ENCODE measurements at places on chromosomes 2 and 18.

- DNase-seq, result no peak
Observed at GRCh38 chr2:148978026-148978685, 60.3 kb upstream of the LYPD6B start.

DNA sequence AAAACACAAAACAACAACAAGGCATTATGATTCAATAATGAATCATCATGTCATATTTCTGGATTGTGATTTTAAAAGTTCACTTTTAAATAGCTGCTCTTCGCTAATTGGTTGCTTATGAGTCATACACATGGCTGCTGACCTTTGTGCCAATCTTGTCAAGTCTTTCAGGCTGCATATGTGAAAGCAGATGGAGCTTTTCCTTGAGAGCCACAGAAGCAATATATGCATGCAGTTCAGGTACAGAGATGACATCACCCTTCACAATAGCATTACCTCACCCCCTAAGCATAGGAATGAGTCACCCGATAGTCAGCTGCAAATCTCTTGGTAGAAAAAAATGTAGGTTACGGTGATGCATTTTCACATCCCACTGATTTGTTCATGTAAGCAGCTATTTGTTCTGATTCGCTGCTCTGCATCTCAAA lies 27.2 kb downstream of the EIF2AK3 start:
- DNase-seq, result peak; percentile 6

GRCh38 chr2:24711865-24712264 lies 81.3 kb downstream of the PTRHD1 start:
- DNase-seq, result no peak

DNA sequence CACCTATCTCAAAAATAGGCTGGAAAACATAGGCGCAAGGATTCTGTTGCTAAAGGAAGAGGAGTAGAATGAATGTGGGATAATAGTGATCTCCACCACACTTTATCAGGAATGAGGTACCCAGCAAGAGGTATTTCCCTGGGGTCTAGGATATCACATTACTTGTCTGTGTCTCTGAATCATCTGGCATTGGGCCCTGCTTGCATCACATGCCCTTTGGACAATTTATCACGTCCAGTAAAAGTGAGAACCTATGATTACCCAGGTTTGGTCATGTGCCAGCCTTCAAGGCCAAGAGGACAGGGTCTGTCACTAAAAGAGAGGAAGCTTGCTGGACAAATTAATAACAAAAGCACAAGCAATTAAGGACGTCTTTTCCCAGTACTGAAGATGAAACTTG lies 11.4 kb upstream of the TRAPPC8 start:
- DNase-seq, result no peak

GRCh38 chr2:34567128-34567527 lies 968.0 kb upstream of the FAM98A start:
- DNase-seq, result no peak

DNA sequence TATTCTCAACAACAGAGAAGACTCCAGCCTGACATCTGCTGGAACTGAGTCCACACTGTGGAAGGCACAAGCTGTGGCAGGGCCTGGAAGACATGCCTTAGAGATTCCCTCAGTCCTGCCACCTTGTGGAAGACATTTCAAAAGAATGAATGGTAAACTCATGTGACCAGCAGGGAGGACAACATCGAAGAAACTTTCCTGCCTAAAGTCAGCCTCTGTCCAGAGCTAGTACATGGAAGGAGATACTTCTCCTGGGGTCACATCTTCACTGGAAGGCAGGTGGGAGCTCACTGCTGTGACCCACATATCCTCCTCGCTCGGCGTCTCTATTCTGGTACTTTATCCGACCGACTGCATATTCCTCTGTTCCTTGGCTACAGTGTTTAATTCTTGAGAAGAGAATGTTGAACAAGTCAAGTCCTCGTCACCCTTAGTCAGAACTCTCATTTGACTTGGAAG lies 59.5 kb downstream of the PUM2 start:
- no peak for DNase-seq

DNA sequence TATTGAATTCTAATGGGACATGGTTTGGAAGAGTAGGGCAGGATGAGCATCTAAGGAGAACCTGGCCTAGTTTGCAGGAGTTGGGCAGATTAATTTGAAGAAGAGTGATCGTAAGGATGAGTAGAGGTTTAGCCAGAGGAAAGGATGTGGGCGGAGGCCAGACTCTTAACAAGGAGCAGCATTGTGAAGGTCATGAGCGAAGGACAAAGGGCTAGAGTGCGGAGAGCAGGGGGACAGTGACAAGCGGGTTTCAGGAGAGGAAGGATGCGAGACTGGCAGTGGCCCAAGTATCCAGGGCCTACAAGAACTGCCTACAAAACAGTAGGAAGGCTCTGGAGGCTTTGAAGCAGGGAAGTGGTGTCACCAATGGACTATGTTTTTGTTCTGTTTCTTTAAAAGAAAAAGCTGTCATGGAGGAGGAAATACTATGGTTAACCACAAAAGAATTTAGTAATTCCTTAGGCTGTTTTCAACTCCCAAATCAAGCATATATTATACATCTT lies 20.1 kb downstream of the SLC66A3 start:
- no peak for DNase-seq

DNA sequence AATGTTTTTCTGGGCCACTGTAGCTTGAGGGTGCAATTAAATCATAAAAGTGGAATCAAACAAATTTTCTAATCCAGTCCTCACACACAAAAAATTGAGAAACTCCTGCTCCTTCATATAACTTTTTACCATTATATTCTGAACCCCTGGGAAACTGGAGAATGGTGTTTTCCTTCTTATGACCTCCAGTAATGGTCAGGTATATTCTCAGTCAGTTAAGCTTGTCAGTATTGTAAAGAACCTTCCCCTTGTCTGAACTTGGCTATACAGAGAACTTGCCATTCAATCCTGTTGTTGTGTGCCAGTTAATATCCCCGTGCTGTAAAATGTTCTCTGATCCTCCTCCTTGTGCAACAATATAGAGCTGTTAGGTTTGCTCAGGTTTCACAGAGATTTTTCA lies 39.5 kb downstream of the ZNF804A start:
- no peak for DNase-seq

GRCh38 chr18:7369006-7369405 lies 138.1 kb downstream of the LRRC30 start:
- no peak for DNase-seq

GRCh38 chr18:43620936-43621335 lies 343.6 kb upstream of the SYT4 start:
- DNase-seq, result no peak

DNA sequence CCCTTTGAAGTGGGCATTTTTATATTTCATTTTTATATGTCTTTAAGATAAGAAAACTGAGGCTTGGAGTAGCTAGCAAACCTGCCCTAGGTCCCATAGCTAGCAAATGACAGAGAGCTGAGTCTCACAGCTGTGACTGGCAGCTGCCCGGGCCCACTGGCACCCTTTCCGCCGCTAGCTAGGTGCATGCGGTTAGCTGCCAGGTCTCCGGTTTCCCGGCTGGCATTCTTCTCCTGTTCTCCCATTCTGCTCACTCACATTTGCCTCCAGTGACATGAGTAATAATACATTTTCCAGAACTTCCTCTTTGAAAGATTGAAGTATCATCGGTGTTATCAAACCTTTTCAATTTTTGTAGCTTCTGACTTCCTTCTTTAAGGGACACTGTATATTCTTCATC lies 38.7 kb downstream of the MTCL1 start:
- DNase-seq, result no peak

DNA sequence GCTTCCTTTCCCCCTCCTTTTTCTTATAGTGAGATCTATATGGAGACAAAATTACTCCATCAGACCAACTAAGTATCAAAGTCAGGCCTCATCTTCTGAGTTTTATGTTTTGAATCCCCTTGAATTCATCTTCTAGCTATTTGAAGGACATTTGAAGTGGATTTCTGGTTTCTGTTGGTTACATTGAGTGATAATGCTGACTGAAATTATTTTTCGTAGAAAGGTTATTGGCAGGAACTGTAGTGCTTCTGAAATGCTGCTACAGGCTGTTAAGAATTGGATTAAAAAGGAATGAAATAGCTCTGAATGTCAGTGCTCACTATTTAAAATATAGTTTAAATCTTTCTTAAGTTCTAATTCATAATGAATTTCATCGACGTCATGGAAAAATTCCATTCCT lies 361.0 kb upstream of the TMEFF2 start:
- no peak for DNase-seq

- no peak for DNase-seq
Observed at GRCh38 chr18:34650121-34650545, 60.0 kb upstream of the DTNA start.

DNA sequence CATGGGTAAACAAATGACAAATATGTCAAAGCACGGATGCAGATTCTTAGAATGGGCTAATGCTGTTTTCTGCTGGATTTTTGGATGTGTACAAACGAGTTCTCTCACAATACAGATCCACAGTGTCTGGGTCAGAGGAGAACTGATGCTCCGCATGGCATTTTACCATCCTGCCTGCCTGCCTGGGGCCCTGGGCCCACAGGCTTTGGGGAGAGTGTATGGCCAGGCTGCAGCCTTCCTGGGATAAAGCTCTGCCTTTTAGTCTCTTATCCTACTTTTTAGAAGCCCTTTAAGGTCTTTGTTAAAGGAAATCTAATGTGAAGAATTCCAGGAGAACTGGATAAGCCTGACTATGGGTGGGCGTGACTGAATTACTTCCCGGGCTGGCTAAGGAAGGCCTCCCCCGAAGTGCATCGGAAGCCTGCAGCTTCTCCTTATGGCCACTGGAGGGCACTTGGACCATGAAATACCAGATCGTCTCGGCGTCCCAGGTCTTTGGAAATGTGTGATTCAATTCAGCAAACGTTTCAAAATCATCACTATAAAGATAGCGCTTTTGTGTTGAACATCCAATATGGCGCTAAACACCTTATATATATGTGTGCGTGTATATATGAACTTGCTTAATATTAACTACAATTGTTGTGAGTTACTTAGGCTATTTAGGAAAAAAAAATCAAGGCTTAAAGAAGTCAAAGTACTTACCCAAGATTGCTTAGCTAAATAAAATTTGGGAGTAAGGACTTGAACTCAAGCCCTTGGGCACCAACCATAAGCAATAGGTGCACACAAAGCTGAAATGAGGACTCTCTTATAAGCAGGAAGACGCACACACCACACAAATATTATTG lies 15.2 kb upstream of the DNPEP start:
- DNase-seq, result peak; percentile 18

- no peak for DNase-seq
Observed at GRCh38 chr2:205024822-205025518, 479.7 kb downstream of the PARD3B start.

DNA sequence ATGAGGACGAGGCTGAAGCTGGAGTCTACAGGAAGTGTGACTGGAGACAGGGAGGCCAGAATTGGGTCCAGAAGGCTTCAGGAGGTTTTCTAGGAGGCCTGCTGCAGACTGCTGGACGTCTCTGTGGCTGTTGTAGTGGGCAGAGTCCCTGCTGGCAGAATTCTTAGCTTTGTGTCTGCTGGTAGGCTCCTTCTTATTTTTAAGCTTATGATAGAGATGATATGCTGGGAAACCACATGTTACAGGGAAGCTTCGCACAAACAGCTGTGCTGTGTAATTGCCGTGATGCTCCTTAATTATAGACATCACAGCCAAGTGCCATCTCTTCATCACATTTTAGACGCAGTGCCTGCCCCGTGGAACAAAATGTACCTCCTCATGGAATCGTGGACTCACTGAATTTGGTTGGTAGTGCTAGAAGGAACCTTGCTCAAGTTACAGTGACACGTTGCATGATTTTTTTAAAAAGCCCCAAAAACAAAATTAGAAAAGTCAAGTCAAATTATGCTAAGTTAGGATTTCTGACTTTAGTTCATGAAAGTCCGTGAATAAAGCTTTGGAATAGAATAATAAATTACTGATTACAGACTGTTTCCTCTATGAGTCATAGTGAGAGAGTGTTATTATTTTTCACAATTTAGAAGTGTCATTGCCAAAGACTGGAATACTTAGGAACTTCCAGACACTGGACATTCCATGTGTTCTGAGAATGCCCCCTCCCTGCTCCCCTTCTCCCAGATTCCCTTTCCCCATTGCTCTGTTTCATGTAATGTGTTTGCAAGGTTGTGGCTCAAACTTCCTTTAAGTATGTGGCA lies 144.1 kb downstream of the FHOD3 start:
- DNase-seq, result no peak

- DNase-seq, result no peak
Observed at GRCh38 chr2:228527197-228527881, 345.9 kb upstream of the SPHKAP start.

DNA sequence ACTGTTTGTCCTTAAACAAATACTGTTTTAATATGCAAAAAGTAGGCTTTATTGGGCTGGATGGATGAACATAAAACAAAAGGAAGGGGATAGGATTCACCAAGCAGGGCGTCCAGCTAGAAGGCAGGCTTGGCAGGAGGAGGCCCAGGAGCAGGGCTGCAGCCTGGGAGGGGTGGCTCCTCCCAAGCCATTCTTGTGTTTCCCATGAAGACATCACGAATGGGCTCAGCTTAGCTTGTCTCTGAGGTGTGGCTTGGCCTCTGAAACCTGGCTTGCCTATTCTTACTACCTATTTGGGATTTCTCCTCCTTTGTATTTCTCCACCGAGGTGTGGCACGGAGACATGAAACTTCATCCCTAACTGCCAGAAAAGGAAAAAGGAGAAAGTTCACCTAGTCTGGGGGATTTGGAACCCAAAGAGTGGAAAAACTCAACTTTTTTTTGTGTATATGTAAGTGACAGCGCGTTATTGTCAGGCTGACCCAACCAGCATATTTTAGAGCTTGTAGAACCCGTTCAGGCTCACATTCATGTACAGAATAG lies 481.9 kb upstream of the SPRED2 start:
- no peak for DNase-seq

DNA sequence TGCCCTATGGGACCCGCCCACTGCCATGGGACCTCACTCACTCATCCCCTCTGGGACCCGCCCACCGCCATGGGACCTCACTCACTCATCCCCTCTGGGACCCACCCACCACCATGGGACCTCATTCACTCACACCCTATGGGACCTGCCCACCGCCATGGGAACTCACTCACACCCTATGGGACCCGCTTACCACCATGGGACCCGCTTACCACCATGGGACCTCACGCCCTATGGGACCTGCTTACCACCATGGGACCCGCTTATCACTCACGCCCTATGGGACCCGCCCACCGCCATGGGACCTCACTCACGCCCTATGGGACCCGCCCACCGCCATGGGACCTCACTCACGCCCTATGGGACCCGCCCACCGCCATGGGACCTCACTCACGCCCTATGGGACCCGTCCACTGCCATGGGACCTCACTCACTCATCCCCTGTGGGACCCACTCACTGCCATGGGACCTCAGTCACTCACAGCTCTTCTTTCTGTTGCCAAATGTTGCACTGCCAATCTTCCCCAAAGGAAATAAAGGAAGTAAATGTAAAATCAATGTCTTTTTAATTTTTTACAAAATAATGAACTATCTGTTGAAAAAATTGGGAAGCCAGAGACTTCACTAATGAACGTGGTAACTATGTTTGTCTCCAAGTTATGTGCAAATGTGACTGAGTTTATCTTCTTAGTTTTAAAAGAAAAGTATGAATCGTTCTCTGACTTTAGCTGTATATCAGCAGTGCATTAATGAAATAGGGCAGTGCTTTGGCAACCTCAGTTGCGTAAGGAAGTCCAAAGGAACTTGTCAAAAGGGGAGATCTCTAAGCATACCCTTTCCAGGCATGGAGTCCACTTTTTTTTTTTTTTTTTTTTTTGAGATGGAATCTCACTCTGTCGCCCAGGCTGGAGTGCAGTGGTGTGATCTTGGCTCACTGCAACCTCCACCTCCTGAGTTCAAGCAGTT lies 101.5 kb upstream of the MGAT5 start:
- DNase-seq, result no peak

GRCh38 chr18:78492813-78493371 lies 486.7 kb upstream of the SALL3 start:
- no peak for DNase-seq

- DNase-seq, result no peak
Observed at GRCh38 chr2:235047171-235048160, 95.6 kb downstream of the SH3BP4 start.

All from activated naive CD8-positive, alpha-beta T cell treated with anti-CD3 and anti-CD28 coated beads, Interleukin-2, amount 50 U/mL, for 16 hours (primary cell).